Effector memory CD4-positive, alpha-beta T cell (primary cell): ENCODE measurements at places on chromosomes 2 and 18.

- no peak for DNase-seq
These were observed 36.4 kb downstream of the SCN1A start for GRCh38 chr2:166091439-166091838.

GRCh38 chr2:53765767-53766166 is 1.8 kb upstream of the CHAC2 start:
- DNase-seq, result no peak

DNA sequence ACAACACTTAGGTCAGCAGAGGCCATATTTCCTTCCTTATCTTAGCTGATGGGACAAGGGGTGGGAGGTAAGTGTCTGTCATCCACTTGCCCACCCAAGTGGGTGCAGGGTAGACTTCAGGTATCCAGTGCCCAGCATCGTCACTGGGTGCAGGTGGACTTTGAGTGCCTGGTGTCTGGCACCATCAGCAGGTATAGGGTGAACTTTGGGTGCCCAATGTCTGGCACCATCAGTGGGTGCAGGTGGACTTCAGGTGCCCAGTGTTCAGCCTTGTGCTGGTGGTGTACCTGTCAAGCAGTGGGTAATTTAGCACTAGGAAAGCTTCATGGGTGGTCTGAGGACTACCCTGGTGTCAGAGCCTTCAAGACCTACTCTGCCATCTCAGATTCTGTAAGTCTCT is 175.6 kb downstream of the SEPTIN10 start:
- DNase-seq, result no peak

DNA sequence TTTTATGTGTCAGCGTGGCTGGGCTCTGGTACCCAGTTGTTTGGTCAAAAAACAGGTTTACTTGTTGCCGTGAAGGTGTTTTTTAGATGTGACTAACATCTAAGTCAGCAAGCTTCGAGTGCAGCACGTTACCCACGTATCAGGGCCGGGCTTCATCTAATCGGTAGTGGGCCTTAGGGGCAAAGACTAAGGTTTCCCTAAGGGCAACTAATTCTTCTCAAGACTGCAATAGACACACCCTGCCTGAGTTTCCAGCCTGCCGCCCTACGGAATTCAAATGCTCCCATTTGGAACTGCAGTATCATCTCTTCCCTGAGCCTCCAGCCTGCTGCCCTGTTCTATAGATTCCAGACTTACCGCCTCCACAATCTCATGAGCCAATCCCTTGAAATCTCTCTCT is 27.7 kb downstream of the FHL2 start:
- DNase-seq, result no peak

- DNase-seq, result no peak
These were observed 1359.7 kb upstream of the NRXN1 start for GRCh38 chr2:52391621-52392020.

GRCh38 chr2:190980630-190981209 is 33.3 kb downstream of the STAT1 start:
- DNase-seq, result no peak

DNA sequence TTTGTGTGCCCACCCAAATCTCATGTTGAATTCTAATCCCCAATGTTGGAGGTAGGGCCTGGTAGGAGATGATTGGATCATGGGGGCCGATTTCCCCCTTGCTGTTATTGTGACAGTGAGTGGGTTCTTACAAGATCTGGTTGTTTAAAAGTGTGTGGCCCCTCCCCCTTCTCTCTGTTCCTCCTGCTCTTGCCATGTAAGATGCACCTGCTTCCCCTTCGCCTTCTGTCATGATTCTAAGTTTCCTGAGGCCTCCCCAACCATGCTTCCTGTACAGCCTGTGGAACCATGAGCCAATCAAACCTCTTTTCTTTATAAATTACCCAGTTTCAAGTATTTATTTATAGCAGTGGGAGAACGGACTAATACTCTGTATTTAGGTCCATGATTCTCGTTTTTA is 588.1 kb downstream of the DCDC2C start:
- DNase-seq, result no peak

DNA sequence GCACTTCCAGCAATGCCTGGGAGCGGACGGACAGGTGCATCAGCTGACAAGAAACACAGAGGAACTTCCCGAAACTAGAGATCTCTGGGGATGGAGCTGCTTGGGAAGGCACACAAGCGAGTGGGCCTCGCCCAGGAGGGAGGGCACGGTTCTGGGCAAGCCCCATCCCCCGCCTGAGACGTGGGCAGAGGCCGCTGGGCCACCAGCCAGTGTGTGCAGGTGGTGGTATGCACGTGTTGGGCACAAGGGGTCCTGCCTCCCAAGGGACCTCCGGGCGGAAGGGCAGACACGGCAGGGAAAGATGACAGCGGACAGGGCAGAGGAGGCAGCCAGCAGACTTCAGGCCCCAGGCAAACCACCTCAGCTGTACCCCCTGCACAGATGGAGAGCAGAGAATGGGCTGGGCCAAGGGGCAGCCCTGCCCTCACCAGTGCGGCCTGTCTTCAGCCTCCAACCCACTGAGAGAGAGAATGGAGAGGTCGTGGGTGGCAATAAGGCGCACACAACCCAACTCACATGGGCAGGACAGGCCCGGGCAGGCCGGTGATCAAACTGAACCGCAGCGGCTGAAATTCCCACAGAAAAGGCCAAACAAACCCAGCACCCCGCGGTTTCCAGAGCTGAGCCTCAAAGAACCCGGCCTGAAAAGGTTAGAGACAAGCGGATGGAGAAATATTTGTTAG is 51.2 kb downstream of the HDAC4 start:
- no peak for DNase-seq

- DNase-seq, result no peak
These were observed 48.4 kb upstream of the YPEL5 start for GRCh38 chr2:30098266-30099005.

DNA sequence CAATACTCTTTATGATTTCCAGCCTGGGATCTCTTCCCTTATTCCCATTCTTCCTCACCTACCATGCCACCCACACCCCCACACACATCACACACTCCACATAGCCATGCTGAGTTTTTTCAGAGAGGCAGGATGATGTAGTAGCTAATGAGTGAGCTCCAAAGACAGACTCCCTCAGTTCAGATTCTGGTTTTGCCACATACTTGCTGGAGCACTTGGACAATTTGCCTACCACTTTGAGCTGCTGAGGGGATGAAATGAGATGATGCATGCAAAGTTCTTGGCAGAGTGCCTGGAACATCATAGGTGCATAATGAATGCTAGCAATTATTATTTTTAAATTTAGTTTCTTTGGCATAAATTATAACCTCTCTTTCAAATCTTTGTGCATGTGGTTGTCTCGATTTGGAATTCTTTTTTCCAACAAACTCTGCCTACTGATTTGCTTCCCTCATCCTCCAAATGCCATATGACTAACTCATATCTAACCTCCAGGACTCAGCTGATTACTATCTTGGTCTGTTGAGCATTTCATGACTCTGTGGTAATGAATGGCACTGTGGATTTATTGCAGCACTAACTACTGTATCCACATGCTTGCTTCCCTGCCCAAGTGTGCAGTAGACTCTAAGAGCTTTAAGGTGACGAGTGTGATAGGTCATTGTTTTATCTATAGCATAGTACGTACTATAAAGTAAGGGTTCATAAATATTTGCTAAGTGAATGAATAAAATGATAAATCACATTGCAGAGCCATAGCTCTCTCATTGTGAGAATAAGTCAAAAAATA is 99.1 kb downstream of the TACR1 start:
- no peak for DNase-seq

- no peak for DNase-seq
These were observed 381.2 kb downstream of the LPIN1 start for GRCh38 chr2:12127638-12128037.

DNA sequence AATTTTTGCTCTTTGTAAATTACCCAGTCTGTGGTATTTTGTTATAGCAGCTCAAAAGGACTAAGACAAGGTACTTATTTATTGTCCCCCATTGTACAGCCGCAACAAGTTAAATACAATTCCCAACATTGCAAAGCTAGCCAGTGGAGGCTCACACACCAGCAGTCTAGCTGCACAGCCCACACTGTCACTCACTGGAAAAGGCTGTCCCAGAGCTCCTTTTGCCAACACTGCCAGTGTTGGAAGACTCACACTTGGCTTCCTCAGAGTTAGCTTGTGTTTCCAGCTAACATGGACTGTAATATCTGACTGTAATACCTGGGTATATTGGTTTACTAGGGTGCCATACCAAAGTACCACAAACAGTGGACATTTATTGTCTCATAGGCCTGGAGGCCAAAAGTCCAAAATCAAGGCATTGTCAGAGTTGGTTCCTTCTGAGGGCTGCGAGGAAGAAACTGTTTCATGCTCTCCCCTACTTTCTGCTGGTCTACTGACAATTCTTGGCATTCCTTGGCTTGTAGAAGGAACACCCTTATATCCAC is 6.6 kb upstream of the DYM start:
- DNase-seq, result no peak

- DNase-seq, result no peak
These were observed 1.4 kb downstream of the METTL8 start for GRCh38 chr2:171432206-171432968.

GRCh38 chr2:133135035-133135654 is 433.1 kb downstream of the NCKAP5 start:
- DNase-seq, result no peak

GRCh38 chr2:16763056-16763455 is 97.4 kb upstream of the CYRIA start:
- no peak for DNase-seq

DNA sequence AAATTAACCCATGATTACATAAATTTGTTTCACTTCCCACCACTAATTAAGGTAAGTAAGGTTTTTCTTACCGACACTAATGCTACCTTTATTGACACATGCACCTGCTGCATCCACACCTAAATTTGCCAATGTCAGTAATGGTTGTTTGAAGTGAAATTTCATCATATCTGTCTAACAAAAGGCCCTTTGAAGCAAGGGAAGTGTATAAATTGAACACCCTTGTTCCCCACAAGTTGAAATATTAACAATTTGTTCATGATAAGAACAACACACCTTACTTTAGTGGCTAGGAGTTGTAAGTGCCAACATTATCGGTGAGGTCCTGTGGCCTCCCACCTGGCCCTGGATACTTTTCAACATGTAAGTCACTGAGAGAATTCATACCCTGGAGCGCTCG is 116.3 kb upstream of the CDCA7 start:
- no peak for DNase-seq

GRCh38 chr18:7958081-7958896 is 391.2 kb downstream of the PTPRM start:
- DNase-seq, result no peak

DNA sequence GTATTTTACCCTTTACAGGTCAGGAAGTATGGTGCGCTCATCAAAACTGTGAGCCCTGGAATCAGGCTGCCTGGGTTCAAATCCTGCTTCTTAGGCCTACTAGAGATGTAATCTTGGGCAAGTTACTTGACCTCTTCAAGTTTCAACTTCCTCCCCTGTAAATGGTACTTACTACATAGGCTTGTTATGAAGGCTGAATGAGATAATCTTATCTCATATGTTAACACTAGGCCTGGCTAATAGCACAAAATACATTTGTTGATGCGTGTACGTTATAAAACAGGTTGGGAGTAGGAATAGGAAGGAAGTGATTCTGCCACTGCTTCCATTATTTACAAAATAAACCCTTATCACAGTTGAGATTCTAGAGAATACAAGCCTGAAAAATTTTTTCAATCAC is 1.7 kb upstream of the RFTN2 start:
- DNase-seq, result no peak

- no peak for DNase-seq
These were observed 5.9 kb upstream of the DLX1 start for GRCh38 chr2:172079416-172079815.

DNA sequence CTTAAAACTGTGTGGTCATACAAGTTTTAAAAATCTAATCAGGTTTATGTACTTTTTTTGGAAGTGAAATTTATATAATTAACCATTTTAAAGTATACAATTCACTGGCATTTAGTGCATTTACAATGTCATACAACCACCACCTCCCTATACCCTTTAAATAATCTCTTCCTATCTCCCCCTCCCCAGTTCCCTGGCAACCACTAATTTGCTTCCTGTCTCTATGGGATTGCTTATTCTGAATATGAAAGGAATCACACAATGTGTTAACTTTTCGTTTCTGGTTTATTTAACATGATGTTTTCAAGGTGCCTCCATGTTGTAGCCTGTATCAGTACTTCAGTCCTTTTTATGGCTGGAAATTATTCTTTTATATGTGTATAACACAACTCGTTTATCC is 19.4 kb downstream of the CHMP3 start:
- no peak for DNase-seq
